CD4-positive, alpha-beta T cell treated with Interleukin-10 for 1 hour (primary cell): ENCODE measurements at places on chromosomes 12 and 14.

DNA sequence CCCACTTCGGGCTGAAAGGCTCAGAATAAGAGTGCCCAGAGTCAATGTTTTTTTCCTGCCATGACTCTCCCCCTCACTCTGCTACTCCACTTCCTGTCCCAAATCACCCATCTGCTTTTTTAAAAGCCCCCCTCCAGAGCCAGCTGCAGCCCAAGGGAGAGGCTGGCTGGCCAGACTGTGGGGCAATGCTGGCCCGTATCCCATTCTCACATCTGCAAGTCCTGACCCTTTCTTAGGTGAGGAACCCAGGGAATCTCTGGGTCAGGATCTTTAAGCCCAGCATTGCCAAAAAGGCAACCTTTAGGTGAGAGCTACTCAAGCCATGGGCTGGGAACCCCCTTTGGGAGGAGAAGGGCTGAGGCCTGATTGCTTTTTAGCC lies 1.7 kb upstream of the ITGA5 start:
- no peak for DNase-seq

DNA sequence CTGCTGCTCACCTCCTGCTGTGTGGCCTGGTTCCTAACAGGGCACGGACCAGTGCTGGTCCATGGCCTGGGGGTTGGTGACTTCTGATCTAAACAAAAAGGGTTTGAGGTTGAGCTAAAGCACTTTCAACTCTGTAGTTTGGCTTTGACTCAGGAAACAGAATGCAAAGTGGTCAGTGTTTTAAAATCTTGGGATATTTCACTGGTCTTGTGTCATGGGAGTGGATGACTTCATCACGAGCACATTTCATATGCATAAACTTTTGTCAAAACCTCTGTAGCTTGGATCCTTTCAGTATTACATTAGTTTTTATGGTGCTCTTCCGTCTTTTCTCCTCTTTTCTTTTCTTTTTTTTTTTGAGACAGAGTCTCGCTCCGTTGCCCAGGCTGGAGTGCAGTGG lies 25.6 kb downstream of the FAM161B start:
- DNase-seq, result no peak

GRCh38 chr14:100093319-100093718 lies 28.1 kb downstream of the EVL start:
- DNase-seq, result no peak

DNA sequence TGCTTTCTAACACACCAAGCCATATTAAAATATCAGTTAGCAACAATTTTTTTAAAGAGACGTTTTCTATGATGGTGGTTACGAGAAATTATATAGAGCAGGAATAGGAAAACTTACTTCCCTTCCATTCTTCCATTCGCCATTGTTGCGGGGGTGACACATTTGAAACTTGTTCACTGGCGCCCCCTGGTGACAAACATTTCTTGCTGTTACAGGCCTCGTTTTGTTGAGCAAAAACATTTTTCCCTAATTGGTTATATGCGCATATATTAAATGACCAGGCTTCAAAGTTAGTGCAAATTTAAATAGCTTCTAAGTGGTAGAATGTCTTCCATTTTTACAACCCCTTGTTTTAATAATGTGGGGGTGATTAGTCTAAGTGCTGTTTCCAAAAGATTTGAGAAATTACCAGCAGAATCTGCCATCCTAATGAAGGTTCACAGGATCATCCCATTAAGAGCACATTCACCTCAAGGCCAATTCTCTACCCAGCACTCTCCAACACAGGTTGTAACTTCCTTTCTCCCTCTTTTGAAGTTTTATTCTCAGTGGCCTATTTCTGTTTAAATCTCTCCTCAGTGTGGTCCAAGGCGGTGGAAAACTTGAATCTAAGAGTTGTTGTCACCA lies 1124.7 kb downstream of the FLRT2 start:
- peak; percentile 12 for DNase-seq

- no peak for DNase-seq
These were observed 27.2 kb upstream of the GPR132 start for GRCh38 chr14:105092171-105093037.

DNA sequence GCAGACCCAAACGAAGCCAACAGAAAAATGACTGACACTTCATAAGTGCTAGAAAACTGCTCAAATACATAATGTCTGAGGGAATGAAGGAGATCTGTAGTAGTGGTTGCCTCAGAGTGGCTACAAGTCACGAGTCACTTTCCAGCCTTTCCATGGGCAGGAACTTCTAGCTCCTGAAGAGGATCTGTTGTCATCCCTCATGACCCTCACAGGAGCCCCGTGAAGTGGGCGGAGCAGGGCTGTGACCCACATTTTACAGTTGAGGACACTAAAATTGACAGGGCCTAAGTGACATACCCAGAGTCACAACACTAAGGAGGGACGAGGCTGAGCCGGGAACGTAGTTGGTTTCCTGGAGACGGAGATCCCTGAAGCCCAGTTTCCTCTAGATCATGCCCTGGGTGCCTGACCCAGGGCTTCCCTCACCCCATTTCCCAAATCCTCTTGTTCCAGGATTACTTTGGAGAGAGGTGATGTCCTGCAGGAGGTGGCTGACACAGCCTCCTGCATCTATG lies 45.8 kb upstream of the P2RX7 start:
- no peak for DNase-seq

GRCh38 chr14:53519137-53519536 lies 366.0 kb upstream of the DDHD1 start:
- no peak for DNase-seq

DNA sequence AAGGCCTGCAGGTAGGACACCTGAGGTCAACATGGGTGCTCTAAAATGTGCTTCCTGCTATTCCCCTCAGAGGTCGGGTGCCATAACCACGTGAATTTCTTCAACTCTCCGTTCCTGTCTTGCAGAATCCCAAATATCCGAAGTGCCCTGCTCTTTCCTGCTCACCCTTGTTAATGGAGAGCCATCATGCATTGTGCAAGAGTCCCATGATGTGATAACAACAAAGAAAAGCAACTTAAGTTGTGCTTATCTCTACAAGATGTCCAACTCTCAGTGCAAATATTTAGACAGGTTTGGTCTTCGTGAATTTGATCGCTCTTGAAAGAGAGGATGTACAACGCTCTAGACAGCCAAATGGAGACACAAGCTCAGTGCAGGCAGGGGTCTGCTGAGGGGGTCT lies 210.6 kb upstream of the PLXNC1 start:
- no peak for DNase-seq

- peak; percentile 85 for DNase-seq
These were observed 589 bp downstream of the ATF1 start for GRCh38 chr12:50764286-50765094.

- DNase-seq, result peak; percentile 37
These were observed 428.1 kb downstream of the NRXN3 start for GRCh38 chr14:78598046-78598920.

DNA sequence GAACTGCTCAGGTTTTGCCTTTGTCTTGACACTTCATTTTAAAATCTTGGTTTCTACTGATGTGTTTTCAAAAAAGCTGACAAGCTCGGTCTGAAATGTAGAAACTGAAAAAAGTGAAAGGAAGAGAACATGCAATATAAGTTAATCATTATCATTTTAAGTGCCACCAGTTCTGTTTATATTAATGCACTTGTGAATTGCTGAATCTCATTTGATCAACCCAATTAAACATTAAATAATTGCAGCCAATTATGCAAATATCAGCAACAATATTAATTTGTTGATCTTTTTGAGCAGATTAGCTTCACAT lies 133.8 kb downstream of the BCAT1 start:
- no peak for DNase-seq

DNA sequence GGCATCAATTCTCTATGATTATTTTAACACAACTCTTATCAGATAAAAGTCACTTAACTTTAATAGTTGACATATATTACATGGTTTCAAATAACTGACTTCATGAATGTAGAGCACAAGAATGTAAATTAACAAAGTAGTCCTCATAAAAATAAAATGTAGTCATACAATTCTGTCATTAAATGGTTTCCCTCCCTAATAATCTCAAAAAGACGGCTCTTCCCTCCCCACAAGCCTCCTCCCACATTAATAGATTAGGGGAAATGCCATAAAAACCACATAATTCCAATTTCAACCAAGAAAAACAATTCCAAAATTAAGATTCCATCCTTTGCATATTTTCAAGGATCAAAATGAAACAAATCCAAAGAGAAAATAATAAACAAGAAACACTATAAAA lies 36.7 kb downstream of the SPTLC2 start:
- no peak for DNase-seq

- no peak for DNase-seq
These were observed 282.2 kb downstream of the ADGRD1 start for GRCh38 chr12:131235871-131236271.

GRCh38 chr14:53218161-53218560 lies 65.0 kb upstream of the DDHD1 start:
- DNase-seq, result no peak

DNA sequence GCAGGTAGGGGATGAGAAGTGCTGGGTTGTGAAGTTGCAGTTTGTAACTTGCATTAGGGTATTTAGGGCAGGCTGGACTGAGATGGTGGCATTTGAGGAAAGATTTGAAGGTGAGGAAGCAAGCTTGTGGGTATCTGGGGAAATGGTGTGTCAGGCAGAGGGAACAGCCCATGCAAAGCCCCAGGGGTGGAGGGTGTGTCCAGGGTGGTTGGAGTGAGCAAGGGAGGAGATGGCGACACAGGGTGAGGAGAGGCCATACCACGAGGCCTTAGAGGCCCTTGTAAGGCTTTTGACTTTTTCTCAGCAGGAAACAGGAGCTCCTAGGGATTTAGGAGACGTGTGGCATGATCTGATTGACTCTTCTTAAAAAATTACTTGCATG lies 136.9 kb downstream of the NUAK1 start:
- DNase-seq, result no peak

- no peak for DNase-seq
These were observed 4.5 kb downstream of the KRT83 start for GRCh38 chr12:52316701-52317100.

DNA sequence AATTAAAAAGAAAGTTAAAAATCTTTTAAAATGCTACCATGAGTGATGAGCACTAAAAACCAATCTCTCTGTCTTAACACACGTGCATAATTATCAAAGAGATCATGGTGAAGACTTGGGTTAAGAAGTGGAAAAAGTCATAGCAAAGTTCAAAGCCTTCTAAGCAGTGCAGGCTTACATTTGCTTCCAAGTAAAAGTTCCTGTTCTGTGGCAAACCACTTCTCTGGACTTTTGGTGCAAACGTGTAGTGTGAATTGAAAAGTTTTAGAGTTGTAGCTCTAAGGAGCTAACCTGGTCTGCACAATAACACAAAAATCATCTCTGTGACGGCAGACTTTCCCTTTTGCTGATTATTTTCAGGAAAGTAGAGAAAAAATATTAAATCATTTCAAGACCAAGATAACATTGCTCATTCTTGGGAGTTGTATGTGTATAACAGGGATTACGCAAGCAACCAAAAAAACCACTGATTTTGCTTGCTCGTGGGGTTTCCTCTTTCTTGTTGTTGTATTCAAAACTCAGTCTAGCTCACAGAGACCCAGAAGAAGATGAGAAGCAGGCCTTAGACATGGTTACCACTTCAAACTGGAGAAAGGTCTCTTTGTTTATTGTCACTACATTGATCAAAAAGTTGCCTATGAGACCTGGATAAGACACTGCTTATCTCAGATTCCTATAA lies 2.3 kb upstream of the GLIPR1 start:
- peak; percentile 73 for DNase-seq

GRCh38 chr14:52836063-52836462 lies 44.7 kb upstream of the GNPNAT1 start:
- no peak for DNase-seq

DNA sequence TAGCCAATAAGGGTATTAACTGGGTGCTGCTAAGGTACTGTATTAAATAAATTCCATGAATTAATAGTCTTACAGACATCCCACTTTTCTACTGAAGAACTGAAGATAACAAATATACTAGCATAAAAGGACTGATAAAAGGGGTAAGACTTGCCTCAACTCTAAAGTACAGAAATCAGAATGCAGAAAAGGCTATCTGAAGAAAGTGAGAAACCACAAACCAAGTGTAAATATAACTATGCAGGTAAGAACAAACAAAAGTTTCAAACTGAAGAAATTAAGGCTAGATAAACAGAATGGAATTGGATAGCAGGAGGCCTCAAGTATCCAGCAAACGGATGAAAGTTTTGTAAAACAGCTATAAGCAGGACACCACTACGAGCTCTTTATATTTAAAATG lies 29.5 kb downstream of the YAF2 start:
- DNase-seq, result no peak

DNA sequence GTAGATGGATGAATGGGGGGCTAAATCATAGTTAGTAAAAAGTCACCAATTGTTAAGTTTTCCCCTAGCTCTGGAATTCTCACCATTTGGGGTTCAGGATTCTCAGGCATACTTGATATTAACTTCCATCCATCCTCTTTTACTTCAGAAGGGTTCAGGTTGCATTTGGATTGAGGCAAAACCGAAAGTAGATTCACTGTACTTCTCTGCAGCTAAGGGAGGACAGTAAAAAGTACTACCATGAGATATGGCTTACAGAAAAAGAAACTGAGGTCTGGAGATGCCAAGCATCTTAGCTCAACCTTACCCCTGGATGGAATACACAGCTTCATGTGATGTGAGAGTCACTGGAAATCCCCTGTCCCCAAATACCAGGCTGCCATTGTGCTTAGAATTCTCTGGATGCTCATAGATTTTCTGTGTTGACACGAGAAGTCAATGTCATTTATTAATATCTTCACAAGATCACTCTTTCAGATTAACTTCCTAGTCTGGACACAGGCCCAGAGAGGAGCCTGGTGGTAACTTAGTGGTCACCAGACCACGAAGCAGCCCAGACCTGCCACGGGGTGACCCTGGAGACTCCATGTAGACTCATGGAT lies 87.1 kb downstream of the SSPN start:
- no peak for DNase-seq

DNA sequence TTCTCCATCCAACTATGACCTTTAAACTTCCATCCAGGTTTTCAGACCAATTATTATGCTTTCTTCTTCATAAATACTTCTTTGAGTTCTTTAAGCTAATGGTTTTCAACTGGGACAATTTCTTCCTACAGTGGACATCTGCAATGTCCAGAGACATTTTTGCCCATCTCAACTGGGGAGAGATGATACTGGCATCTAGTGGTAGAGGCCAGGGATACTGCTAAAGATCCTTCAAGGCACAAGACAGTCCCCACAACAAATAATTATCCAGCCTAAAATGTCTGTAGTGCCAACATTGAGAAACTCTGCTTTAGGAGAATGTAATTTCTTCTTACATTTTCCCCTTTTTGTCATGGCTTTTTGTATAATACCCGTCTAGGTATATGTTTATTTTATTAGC lies 10.6 kb downstream of the TRHDE start:
- DNase-seq, result no peak

GRCh38 chr12:6215932-6216494 lies 15.8 kb downstream of the CD9 start:
- DNase-seq, result no peak

DNA sequence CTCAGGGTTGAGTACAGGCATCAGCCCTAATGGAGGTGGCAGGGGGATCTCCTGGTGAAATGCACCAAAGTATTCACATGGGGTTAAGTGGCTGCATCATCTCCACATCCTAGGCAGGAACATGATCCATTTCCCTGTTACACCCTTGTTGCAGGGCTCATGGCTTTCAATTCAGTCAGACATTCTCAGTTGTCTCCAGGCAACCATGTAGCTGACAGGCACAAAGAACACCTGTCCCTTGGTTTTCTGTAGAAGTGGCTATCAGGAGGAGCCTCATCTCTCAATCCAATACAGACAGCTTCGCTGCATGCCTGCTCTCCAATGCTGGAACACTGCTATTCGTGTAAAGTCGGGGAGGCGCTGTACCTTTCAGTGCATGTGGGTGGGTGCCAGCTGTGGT lies 299.0 kb upstream of the FOXG1 start:
- DNase-seq, result no peak

GRCh38 chr12:131147293-131147692 lies 193.6 kb downstream of the ADGRD1 start:
- no peak for DNase-seq

GRCh38 chr12:2288875-2289274 lies 236.1 kb downstream of the CACNA1C start:
- DNase-seq, result no peak
